ENCODE measurements at places on chromosomes 3 and 15. TPM values are rescaled to one million over a fixed set of nuclear protein-coding genes. Genes with fewer than 3 reads are reported as not detected.

GRCh38 chr3:40677749-40678148 is 153.0 kb downstream of the ZNF621 start:
- H3K4me1 ChIP-seq = no peaks in the 10 kb centered on the region
- H3K36me3 ChIP-seq = no peaks in the 10 kb centered on the region
- H3K4me3 ChIP-seq = no peak overlapping the region
- H3K27me3 ChIP-seq = no peaks in the 10 kb centered on the region

GRCh38 chr3:106728315-106729098 is 648.7 kb upstream of the CCDC54 start:
- DNase-seq = peak; percentile 100
- no peaks in the 10 kb centered on the region for H3K27me3 ChIP-seq
- peaks cover 9% of the 10 kb centered on the region for H3K4me1 ChIP-seq
- peak overlapping the region; percentile 27 for H3K4me3 ChIP-seq
- peak overlapping the region; percentile 80 for H3K27ac ChIP-seq

GRCh38 chr3:42572278-42572677 is 9.5 kb downstream of the SEC22C start:
- H3K4me3 ChIP-seq = no peak overlapping the region
- H3K36me3 ChIP-seq = peaks cover 2% of the 10 kb centered on the region
- H3K4me1 ChIP-seq = no peaks in the 10 kb centered on the region
- H3K27ac ChIP-seq = no peak overlapping the region
- peak; percentile 39 for DNase-seq

GRCh38 chr3:151393941-151394340 is 9.4 kb upstream of the P2RY12 start:
- H3K36me3 ChIP-seq = no peaks in the 10 kb centered on the region
- no peak overlapping the region for H3K27ac ChIP-seq
- DNase-seq = no peak
- H3K4me1 ChIP-seq = peaks cover 4% of the 10 kb centered on the region
- H3K4me3 ChIP-seq = no peak overlapping the region

- no peaks in the 10 kb centered on the region for H3K36me3 ChIP-seq
- H3K4me3 ChIP-seq = no peak overlapping the region
- DNase-seq = no peak
- peak overlapping the region; percentile 80 for H3K27ac ChIP-seq
- H3K4me1 ChIP-seq = peaks cover 14% of the 10 kb centered on the region
Measured at GRCh38 chr15:99441444-99441800, 124.4 kb upstream of the MEF2A start.

DNA sequence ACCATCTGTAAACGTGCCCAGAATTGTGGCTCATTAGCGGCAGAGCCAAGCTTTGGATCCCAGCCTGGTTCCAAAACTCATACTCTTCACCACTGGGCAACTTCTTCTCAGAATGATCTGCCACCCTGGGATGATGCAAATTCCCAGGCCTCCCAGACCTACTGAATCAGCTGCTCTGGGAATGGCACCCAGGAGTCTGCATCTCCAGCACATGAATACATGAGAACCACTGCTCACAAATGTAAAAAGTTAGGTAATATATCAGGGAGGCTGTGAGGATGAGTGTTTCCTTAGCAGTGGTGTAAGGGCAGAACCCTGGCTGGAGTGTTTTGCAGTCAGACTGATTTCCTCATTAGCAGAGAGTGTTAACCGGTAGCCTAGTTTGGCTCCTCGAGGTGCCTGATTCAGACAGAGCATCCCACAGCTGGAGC is 94.2 kb downstream of the LIPC start:
- H3K4me1 ChIP-seq = peaks cover 3% of the 10 kb centered on the region
- H3K4me3 ChIP-seq = no peak overlapping the region
- no peak for DNase-seq
- no peak overlapping the region for H3K27ac ChIP-seq

DNA sequence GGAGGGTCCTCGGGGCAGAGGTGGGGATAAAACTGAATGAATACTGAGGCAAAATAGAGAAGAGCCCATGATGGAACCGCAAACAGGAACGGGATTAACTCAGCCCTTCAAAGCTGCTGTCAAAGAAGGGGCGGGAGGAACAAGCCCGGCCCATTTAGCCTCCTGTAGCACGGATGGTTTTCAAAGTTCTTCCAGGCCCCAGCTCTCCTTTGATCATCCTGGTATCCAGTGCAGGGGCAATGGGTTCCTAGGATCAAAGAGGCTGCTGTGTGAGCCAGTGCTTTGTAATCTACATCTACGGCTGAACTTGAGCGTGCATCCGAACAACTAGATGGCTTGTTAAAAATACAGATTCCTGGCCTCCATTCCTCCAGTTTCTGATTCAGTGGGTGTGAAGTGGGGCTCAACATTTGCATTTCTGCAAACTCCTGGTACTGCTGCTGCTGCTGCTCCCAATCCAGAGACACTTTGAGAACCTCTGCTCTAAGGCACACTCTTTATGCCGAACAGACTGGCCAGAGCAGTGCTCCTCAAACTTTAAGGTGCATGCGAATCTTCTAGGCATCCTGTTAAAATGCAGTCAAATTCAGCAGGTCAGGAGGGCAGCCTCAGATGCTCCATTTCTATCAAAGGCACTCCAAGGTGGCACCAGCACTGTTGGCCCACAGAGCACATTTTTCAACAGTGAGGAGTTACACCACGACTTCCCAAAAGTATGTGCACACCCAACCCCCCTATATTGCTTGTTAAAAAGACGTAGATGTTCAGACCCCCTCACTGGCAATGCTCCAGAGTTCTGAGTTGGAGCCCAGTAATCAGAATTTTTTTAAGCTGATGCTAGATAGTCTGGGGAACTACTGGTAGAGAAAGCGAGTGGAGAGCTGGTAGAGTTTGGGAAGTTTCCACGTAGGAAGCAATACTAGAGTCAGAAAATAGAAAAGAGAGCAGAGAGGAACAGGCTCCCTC is 5.6 kb downstream of the GALNT15 start:
- no peaks in the 10 kb centered on the region for H3K36me3 ChIP-seq
- H3K4me1 ChIP-seq = peaks cover 47% of the 10 kb centered on the region
- peak; percentile 91 for DNase-seq
- peak overlapping the region; percentile 24 for H3K27ac ChIP-seq
- H3K27me3 ChIP-seq = no peaks in the 10 kb centered on the region

GRCh38 chr15:89087161-89087829 is 961 bp upstream of the ABHD2 start:
- H3K36me3 ChIP-seq = no peaks in the 10 kb centered on the region
- no peaks in the 10 kb centered on the region for H3K27me3 ChIP-seq
- peaks cover 26% of the 10 kb centered on the region for H3K4me1 ChIP-seq
- peak overlapping the region; percentile 88 for H3K27ac ChIP-seq

DNA sequence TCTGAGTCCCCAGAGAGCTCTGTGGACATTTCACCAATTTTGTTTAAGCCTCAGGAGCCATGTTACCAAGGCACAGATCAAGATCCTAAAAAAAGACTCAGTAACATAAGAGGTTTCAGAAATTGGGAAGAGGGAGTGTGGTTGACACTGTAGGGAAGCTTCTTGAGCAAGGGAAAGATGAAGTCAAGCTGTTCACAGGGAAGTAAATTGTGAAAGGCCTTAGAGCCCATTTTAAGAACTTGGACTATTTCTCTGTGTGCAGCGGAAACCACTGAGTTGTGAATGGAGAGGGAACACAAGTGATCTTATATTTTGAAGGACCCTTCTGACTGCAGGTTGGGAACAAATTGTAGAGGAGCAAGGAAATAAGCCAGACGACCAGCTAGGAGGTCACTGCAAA is 18.7 kb downstream of the BCL2A1 start:
- H3K27me3 ChIP-seq = no peaks in the 10 kb centered on the region
- H3K27ac ChIP-seq = no peak overlapping the region
- H3K4me1 ChIP-seq = peaks cover 3% of the 10 kb centered on the region
- no peak overlapping the region for H3K4me3 ChIP-seq

DNA sequence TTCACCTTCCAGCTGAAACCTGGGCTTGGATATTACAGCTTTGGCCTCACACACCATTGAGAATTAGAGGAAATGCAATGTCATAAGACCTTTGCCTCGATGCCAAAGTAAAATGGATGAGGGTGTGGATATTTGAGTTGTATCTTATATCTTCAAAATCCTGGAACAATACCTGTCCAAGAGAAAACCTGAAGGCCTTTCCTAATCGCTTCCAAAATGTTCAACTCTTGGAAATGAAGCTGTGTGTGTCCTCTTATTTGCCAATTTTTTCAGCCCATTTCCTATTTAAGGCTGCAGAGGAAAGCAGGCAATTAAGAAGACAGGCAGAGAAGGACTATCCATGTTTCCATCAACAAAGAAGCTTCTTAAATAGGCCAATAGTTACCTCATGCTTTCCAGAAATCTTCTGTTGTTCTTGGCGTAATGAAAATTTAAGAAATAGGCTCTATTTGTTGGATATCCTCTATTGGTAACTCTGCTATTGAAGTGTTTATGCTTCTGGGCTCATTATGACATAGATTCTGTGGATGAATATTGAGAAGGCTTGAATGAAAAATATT is 99.5 kb upstream of the ZBTB20 start:
- no peaks in the 10 kb centered on the region for H3K36me3 ChIP-seq
- H3K27ac ChIP-seq = no peak overlapping the region
- H3K4me3 ChIP-seq = no peak overlapping the region
- peaks cover 8% of the 10 kb centered on the region for H3K4me1 ChIP-seq

DNA sequence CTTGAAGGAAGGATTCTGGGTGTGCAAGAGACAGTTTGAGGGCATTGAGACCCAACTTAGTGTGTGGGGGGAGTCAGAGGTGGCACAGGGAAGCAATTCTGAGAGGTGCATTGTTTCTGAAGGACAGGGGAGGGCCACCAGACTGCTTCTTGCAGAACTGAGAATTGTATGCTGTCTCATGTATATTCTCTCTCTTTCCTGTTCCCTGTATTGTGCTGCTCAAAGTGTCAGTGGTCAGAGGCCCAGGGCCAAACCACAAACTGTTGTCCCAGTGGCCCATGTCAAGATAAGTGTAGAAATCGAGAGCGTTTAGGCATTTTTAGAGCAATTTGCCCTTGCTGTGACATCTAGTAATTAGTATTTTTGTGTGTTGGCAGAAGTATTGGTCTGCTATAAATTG is 567.1 kb downstream of the EDEM1 start:
- no peaks in the 10 kb centered on the region for H3K36me3 ChIP-seq
- H3K4me1 ChIP-seq = no peaks in the 10 kb centered on the region
- H3K27ac ChIP-seq = no peak overlapping the region
- H3K27me3 ChIP-seq = no peaks in the 10 kb centered on the region
- no peak for DNase-seq

DNA sequence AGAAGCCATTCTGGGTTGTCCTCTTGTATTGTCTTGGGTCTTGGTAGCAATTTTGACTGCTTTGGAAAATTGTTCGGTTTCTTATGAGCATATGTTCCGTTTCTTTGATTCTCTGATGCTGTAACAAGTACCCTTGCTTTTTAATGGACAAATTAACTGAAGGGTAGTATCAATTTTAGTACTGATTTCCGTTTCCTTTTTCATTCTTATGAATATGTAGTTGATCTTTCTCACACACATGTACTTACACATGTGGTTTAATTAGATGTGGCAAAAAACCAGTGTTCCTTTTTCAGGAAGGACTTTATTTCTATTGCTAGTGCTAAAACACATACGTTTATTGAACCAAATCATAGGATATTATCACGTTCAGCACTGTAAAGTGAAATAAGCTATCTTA is 119.1 kb downstream of the TCF12 start:
- H3K4me1 ChIP-seq = no peaks in the 10 kb centered on the region
- no peak overlapping the region for H3K4me3 ChIP-seq
- no peaks in the 10 kb centered on the region for H3K36me3 ChIP-seq

DNA sequence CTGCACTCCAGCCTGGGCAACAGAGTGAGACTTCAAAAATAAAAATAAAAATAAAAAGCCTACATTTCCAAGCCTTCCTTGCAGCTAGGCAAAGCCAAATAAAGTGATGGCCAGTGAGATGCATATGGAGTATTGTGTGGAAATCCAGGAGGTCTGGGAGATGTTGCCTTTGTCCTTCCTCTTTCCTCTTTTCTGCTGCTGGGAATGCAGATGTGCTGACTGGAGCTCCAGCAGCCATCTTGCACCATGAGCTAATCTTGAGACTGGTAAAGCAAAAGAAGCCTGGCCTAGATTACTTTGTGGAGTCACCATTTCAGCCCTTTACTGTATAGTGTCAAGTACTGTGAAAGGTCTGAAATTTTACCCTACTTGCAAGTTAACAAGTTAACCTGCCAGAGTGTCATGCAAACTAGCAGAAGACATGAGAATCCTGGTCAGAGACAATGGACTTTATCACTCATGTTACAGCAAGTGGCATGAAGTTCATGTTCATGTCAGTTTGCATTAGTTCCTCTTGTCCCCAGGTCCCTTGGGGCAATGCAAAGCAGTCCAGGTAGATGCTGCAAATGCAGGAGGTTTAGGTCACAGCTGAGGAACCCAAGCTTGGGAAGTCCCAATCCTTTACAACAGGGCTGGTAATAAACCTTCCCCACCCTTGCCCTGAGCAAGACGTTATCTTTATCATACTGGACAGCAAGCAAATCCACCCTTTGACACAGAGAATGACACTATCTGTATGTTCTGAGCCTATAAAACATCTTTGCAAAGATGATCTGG is 103.1 kb downstream of the TLE3 start:
- H3K4me3 ChIP-seq = no peak overlapping the region
- no peaks in the 10 kb centered on the region for H3K4me1 ChIP-seq
- peaks cover 18% of the 10 kb centered on the region for H3K27me3 ChIP-seq
- H3K27ac ChIP-seq = no peak overlapping the region
- DNase-seq = no peak
- no peaks in the 10 kb centered on the region for H3K36me3 ChIP-seq

DNA sequence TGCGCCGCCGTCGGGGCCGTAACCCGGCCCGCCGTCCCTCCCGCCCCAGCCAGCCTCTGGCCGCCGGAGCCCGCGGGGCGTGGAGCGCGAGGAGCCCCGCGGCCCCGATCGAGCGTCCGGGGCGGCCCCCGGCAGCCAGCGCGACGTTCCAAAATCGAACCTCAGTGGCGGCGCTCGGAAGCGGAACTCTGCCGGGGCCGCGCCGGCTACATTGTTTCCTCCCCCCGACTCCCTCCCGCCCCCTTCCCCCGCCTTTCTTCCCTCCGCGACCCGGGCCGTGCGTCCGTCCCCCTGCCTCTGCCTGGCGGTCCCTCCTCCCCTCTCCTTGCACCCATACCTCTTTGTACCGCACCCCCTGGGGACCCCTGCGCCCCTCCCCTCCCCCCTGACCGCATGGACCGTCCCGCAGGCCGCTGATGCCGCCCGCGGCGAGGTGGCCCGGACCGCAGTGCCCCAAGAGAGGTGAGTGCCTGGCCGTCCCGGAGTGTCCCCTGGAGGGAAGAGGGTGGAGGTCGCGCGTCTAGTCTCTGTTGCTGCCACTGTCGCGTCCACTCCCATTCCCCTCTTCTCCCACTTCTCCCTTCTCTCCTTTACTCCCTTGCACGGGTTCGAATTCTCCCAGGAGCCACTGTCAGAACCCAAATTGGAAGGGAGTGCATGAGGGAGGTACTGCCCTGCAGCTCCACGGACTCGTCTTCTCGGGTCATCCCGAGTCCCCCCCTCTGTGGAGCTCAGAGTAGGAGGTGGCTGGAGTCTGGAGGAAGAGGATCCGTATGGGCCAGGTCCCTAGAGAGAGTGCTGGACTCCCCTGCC is 585 bp downstream of the CSK start:
- no peak for DNase-seq
- peak overlapping the region; percentile 71 for H3K4me3 ChIP-seq
- H3K27me3 ChIP-seq = no peaks in the 10 kb centered on the region
- peak overlapping the region; percentile 57 for H3K27ac ChIP-seq

SLC6A11 gene
- total RNA-seq = not detected

FBXO40 gene
- not detected for total RNA-seq

UBE2E2 gene
- total RNA-seq = 86.8 TPM

SLC2A2 gene
- total RNA-seq = not detected

KIF7 gene
- total RNA-seq = 11.4 TPM

C2CD4A gene
- total RNA-seq = not detected

LTK gene
- 0.99 TPM for total RNA-seq

MYRIP gene
- under 0.01 TPM for total RNA-seq

NUTM1 gene
- total RNA-seq = not detected

GP9 gene
- not detected for total RNA-seq

CA12 gene
- 48.4 TPM for total RNA-seq

EFCAB12 gene
- under 0.01 TPM for total RNA-seq

DNASE1L3 gene
- total RNA-seq = not detected
